ENCODE measurements at places on chromosomes 7 and 10.
A peak's percentile ranks its signal among the peaks of the same experiment; 100 is the strongest.

DNA sequence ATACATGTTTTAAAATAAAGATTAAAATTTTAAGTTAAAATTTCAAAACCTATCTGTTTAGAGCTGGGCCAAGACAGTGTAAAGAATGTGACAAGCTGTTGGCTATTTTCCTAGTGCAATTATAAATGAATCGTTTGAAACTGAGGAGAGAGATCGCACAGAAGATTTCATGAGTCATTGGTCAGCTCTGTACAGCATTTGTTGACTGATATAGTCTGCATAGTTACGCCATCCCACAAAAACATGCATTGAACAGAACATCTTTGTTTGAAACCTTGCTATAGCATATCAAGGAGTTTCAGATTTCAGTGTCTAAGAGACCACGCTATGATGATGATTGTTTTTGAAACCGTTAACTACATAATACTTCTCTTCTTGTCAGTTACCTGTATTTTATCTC is 1.3 kb upstream of the C10orf67 start:
- DNase-seq = no peak

GRCh38 chr10:72611783-72612182 is 14.1 kb downstream of the MICU1 start:
- no peak for DNase-seq

DNA sequence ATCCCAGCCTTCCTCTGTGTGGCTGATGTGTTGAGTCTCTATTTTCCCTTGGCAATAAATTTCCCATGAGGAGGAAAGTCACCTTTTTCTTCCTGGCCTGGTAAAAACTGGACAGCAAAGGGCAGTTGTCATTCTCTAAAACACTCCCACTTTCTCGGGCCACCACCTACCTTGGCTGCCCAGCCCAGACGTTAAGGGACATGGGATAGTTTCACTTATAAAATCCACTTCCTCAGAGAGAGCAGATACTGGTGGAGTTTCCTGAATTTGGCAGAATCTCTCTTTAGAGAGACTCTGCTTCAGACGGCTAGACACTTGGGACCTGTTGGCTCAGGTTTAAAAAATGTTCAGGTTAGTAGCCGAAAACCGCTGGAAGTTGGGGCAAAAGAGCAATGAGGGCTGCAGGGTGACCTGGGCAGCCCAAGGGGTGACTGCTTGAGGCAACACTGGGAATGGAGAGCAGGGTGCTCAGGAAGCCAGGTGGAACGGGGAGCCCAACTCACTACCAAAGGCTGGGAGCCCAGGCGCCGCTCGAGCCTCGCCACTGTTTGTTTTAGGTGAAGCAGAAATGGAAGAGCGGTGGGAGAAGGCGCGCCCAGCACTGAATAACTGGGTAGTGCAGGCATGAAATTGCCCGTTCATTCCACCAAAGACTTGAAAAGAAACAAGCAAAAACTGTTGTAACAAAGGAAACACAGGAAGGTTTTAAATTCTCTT is 186.1 kb downstream of the TRIL start:
- no peak for DNase-seq

DNA sequence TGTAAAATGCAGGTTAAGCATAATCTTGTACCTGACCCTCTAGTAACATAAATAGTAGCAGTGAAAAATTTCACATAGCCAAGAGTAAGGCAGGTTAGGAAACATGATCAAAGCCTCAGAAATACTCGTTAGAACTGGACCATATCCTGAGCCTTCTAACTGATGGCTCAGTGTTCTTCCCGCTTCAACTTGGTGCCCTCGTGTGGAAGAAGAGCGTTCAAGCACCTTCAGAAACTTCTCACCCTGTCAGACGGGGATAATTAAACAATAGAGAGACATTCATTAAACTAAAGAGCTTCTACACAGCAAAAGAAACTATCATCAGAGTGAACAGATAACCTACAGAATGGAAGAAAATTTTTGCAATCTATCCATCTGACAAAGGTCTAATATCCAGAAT is 124.5 kb downstream of the MYOF start:
- DNase-seq = no peak

DNA sequence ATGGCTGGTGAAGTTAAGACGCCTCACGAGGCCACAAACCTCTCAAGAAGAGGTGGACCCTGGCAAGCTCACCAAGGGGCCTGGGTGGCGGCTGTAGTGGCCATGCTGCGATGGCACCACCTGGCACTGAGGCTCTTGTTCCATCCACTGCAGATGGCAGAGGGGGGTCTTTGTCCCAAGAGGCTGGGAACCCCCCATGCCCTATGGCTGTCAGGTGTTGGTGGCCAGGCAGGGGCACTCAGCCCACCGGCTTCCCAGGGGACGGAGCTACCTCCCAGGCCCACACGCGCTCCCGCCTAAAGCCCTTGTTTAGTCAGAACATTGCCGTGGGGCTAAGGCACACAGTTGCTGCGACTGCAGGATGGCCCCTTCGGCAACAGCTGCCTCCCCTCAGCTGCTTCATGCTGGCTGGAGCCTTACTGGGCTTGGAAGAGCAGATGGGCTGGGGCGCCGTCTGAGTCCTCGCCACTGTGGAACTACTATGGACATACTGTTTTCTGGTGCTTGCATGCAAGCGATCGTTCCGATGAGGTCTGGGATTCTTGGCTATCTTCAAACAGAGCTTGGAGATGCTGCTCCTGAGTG is 46.8 kb downstream of the DPYSL4 start:
- no peak for DNase-seq

DNA sequence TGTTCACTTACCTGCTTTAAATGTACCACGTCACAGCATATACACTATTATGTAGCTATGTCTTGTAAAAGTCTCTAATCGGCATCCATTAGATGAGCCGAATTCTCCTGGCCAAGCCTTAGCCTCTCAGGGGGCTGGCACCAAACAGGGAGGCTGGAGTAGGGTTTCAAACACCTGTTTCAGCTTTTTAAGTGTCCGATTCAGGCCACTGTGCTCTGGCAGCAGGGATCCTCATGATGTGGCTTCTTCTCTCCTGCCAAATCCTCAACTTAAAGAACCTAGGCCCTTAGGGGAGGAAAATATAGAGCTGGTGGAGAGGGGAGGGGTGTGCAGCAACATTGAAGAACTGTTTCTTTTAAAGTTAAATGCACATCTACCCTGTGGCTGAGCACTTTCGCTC is 68.5 kb upstream of the NFKB2 start:
- no peak for DNase-seq

DNA sequence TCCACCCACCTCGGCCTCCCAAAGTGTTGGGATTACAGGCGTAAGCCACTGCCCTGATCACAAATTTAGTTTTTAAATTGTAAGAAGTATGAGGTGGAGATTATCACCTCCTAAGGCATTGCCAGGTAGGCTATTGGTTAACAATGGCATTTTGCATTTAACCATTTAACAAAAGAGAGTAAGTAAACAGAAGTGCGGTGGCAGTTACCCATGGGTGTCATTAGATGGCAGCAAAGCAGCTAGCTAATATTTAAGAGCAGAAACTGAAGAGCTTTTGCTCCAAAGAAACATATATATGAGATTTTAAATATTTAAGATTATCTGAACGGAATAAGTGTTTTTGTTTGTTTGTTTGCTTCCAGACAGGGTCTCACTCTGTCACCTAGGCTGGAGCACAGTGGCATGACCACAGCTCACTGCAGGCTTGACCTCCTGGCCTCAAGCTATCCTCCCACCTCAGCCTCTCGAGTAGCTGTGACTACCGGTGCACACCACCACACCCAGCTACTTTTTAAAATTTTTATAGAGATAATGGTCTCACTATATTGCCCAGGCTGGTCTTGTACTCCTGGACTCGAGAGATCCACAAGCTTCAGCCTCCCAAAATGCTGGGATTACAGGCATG is 325.5 kb upstream of the C7orf33 start:
- DNase-seq = no peak

GRCh38 chr7:44639671-44640321 is 33.4 kb downstream of the OGDH start:
- no peak for DNase-seq

DNA sequence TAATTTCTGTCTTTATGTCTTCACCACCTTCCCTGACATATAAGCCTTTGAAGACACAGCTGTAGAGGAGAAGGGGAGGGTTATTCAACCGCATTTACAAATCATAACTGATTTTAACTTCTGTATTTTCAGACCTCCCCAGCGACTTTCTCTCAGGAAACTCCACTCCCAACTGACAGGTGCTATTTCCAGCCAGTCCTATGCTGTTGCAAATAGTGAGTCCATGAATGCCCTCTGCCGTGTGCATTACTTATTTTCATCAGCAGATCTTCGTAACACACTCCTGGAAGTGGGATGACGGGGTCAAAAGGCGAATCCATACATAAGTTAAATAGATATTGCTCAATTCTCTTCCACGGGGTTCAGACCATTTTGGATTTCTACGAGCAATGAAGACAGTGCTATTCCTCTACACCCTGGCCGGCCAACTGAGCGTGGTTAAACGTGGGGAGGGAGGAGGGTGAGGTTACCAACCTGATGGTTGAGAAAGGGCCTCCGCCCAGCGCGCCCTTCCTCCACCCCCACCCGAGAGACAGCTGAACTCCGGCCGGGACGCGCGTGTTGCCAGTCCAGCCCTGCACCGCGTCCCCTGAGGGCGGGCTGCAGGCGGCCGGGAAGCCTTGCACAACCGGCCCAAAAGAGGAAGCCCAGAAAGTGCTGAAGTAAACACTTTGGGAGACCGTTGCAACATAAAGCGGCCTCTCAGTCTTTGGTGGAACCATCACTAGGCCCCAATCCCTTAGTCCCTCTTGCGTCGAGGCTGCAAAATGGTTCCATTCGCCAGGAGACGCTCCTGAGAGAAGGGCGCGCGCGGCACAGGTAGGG is at the start of gene APBB1IP:
TSS of gene APBB1IP (plus strand) at position 705 of the 825 bp plus-strand sequence. CDS start 53,986 bp downstream, outside the sequence.
- DNase-seq = peak; percentile 19

- no peak for DNase-seq
Measured at GRCh38 chr7:115572111-115572510, 458.5 kb downstream of the TFEC start.

DNA sequence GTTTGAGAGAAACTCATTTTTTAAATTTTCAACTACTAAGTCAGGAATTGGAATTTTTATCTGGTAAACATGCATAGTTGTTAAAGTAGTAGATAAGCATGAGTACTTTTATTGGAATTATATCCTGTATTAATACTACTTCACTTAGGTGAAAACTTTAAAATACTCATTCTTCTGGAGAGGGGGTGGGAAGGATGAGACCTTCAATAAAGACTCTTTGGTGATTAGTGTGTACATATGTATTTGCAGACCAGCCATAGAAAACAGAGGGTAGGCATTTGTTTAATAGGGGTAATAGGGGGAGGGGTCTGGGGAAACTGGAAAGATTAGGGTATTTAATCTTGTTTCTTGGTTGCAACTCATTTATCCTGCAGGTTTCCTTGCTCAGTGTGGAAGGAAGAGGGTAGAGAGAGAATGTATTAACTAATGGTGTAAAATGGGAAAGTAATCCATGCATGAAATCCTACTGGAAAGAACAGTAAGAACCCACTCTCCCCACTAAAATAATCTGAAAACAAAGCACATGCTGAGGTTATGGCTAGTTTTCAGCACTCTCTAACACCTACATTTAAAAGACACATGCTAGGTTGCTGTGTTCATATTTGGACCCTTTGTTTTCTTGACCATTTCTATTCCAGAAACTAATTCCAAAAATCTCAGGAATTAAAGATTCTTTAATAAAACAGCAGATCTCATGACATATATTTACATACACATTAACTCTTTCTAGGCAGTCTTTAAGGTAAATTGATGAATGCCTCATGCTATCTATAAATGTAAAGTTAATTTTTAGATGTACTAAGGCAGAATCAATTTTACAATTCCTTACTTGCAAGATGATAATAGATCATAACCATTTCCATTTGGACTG is 6.2 kb upstream of the IGF2BP3 start:
- DNase-seq = no peak

GRCh38 chr7:151310578-151310977 is 31.0 kb upstream of the NUB1 start:
- no peak for DNase-seq

DNA sequence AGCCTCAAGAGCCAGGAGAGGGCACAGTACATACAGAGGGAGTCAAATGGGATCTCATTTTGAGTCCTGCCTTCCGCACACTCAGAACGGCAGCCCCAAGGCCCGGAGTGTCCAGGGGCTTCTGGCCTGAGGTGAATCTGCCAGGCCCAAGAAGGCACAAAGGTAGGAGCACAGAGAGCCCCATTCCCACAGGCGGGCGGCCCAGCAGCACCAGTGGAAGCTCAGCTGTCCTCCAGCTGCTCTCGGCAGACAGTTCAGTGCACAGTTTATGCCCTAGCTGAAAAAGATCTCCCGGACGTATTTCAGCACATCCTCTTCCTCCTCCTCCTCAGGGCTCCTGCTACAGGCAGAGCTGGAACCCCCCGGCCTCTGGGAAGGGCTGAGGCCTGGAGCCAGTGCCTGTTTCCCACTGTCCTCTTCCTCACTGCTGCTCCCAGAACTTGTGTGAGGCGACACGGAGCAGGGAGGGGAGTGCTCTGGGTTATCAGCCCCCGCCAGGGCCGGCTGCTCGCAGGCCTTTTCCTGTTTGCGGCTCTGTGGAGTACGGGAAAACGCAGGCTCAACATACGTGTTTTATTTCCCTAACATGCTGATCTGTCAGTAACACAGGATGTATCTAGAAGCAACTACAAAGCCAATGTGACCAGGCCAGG is 4.0 kb downstream of the CYREN start:
- no peak for DNase-seq

- DNase-seq = no peak
Measured at GRCh38 chr10:33258967-33259366, 75.5 kb downstream of the NRP1 start.

GRCh38 chr10:22593636-22594198 is 120.7 kb downstream of the PIP4K2A start:
- DNase-seq = no peak

- no peak for DNase-seq
Measured at GRCh38 chr7:48786951-48787350, 137.4 kb upstream of the CDC14C start.

- DNase-seq = no peak
Measured at GRCh38 chr10:22598478-22598877, 115.9 kb downstream of the PIP4K2A start.

- DNase-seq = no peak
Measured at GRCh38 chr10:34670081-34670480, 145.0 kb downstream of the PARD3 start.

DNA sequence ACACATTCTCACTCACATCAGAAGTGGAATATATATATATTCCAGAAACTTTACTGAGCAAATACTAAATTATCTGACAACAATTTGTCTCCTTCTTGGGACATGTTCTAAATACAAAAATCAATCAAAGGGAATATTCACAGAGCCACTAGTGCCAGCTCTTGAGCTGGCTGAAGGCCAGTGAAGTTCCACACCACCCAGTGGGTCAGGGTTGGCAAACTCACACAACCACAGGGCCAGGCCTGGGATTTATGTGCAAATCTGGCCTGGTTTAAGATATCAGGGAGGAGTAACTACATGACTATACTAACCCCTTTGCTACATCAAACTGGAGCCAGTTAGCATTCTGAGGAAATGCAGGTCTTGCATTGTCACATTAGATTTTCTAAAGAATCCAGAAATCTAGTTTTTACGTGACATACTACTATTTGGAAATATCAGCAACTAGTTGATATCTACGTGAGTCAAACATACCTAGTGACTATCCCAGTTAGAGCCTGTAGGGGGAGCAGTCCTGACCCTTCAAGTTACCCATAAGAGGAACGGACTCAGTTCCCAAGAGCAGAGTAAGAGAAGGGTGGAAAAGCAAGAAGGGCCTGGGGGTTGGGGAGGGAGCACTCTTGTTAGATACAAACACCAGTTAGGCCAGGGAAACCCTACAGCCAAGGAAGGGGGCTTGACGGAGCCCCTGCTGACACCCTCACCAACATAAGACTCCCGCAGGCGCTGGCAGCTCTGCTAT is 600.4 kb downstream of the KCNMA1 start:
- DNase-seq = no peak

- no peak for DNase-seq
Measured at GRCh38 chr7:127256041-127256725, 3.4 kb upstream of the GRM8 start.
